ENCODE measurements at places on chromosomes 4 and X.

- DNase-seq: no peak
Measured at GRCh38 chr4:113331811-113332210, 282.4 kb downstream of the ANK2 start.

- no peak for DNase-seq
Measured at GRCh38 chr4:130632731-130633604, 1537.0 kb downstream of the C4orf33 start.

DNA sequence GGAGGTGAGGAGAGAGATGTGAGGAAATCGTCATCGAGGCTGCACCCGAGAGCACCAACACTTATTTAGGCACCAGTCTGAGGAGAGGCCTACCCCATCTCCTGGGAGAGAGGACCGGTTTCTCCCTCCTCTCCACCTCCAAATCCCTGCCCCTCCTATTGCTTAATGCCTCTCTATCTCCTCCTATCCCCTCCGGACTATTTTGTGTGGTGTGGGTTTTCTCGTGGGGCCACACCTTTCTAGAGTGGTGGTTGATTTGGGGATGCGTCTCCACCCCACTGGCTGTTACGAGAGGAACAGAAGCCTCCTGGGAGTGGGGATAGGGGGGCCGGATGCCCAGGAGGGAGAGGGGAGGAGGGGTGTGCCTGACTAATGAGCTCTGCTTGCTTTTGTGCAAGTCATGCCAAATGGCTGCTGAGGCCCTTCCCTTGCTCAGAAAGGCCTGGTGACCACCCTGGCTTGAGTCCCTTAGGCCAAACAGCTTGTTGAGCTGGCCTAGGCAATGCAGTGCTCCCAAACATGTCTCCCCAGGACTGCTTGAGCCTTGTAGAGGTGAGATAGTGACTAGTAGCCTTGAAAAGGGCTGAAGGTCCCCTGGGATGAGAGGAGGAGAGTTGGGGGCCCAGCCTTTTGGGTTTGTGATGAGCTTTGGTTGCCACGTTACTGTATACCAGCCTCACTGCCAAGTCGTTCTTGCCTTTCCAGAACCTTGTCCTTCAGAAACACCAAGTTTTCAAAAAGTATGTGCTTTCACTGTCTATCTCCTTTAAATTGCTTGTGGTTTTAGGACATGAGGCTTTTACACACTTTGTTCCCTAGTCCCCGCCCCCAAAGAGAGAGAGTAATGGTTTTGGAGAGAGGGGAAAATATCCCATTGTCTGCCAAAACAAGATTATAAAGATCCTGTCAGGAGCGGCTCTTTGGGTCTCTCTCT is 1.2 kb downstream of the MSN start:
- DNase-seq: peak; percentile 85

GRCh38 chrX:9853307-9853706 is 67.1 kb downstream of the SHROOM2 start:
- DNase-seq: no peak

GRCh38 chrX:115941388-115941787 is 229.2 kb upstream of the AGTR2 start:
- DNase-seq: no peak

GRCh38 chrX:54819201-54819600 is 11.7 kb downstream of the MAGED2 start:
- no peak for DNase-seq

- no peak for DNase-seq
Measured at GRCh38 chr4:165609653-165610052, 230.8 kb downstream of the CPE start.

- no peak for DNase-seq
Measured at GRCh38 chr4:146059865-146060264, 115.7 kb upstream of the LSM6 start.

DNA sequence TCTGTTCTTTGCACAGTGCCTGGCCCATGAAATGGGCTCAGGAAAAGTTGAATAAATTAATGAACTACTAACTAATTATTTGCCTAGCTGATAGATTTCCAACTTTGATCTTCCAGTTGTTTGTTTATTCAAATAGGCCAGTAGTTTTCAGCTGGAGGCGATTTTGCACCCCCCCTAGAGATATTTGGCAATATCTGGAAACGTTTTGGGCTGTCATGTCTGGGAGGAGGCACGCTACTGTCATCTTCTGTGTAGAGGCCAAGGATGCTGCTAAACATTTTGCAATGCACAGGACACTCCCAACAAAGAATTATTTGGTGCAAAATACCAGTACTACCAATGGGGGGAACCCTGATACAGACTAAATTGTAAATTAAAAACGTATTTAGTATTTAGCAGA is 81.9 kb downstream of the VCX2 start:
- DNase-seq: no peak

DNA sequence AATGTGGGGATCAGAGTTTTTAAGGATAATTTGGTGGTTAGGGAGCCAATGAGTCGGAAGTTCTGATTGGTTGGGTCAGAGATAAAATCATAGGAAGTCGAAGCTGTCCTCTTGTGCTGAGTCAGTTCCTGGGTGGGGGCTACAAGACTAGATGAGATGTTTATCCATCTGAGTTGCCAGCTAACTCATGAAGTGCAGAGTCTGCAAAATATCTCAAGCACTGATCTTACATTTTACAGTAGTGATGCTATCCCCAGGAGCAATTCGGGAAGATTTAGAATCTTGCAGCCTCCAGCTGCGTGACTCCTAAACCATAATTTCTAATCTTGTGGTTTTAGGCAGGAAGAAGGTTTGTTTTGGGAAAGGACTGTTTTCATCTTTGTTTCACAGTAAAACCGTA is 565.8 kb upstream of the SPANXN1 start:
- no peak for DNase-seq

DNA sequence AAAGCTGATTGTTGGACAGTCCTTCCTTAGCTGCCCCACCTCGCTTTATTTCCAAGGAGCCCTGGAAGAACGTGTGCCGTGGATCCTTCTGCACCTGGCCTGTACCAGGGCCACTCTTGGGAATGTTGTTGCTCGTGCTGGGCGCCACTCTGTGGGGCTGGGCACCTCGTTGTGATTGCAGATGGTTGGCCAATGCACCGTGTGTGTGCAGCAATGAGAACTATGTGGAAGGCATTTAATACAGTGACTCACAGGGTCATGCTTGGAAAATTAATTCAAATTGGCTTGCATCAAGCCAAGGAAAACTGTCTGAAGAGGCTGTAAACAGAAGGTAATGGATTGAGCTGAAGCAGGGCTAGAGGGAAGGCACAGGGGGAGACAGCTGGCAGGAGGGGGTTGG is 37.0 kb upstream of the CD99L2 start:
- DNase-seq: no peak

DNA sequence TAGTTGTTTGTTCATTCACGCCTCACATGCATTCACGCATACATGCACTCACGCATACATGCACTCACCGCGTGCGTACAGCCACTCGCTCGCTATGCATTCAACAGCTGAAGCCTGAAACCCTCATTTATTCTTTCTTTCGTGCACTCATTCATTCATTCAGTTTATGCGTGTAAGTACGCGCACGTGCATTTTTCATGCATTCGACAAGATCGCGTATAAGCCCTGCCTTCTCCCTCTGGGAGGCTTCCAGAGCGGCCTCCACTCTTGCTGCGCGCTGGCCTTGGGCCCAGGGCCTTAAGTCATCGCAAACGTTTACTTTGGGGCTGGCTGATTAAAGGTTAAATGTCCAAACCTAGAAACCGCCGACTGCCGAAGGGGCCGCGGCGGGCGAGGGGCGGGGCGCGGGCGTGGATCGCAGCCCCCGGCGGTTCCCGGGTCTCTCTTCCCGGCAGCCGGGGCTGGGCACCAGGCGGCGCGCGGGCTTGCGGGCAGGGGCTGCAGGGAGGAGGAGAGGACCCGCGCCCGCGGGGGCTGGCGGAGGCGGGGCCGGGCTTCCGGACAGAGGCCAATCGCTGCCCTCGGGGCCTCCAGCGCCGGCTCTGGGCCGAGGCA is at the start of gene GYG2:
Gene GYG2, plus strand, starts transcription at position 587 of the 615 bp plus-strand sequence. CDS start 1,259 bp downstream, outside the sequence.
- DNase-seq: no peak

- no peak for DNase-seq
Measured at GRCh38 chrX:113353134-113353533, 512.5 kb upstream of the AMOT start.

GRCh38 chr4:104976262-104976661 is 170.4 kb upstream of the TET2 start:
- no peak for DNase-seq

DNA sequence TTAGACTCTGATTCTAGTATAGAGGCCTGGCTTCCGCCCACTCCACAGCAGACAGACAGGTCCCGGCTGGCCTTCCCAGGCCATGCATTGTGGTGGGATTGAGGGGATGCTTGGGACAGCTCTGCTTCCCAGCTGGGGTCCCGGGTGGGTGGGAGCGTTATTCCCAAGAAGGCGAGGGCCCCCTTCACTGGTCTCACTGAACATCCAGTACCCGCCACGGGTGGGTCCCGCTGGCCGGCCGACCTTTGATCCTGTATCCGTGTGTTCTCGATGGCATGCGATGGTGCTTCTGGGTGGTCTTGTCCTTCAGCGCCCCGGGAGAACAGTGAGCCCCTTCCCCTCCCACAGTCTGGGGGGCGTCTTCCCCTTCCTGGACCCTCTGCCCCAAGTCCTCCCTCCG is 231.4 kb downstream of the AFAP1 start:
- no peak for DNase-seq

GRCh38 chr4:52715255-52715897 is 35.8 kb downstream of the ERVMER34-1 start:
- DNase-seq: no peak

DNA sequence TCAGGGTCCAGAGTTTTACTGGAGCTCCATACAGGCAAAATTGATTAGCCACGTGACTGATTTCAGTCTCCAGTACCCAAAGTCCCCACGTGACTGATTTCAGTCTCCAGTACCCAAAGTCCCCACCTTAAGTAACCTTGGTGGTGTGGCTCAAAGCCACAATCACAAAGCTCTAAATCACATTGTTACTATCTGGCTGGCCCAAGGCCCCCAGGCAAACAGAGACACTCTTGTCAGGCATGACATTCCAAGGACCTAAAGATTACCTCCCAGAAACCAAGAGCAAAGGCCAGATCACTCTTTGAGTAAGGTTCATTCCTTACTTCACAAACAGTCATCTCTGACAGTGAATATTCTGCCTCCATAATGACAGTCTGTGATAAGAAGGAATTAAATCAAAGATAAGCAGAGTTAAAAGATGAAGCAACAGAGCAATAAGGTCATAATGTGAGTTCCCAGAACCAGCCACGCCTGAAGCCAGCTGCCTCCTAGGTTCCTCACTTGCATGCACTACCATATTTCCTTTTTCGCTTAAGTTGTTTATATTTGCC is 78.5 kb downstream of the ANXA3 start:
- no peak for DNase-seq

DNA sequence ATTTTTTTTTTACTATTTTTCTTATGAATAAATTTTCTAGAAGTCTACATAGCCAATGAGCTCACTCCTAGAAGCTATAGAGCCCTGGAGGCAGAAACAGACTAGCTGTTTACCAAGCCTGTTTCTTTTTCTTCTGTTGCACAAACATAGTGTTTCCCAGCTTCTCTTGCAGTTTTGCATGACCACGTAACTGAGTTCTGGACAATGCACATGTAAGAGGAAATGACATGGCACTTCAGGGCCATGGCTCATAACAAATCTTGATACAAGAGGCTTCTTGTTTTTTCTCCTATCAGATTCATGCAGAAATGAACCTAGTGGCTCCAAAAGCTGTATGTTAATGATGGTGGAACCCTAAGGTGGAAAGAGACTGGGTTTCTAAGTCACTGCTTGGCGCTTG is 127.4 kb downstream of the ZNF330 start:
- DNase-seq: no peak

Data from uterus (tissue), 4 donors.